ENCODE measurements at places on chromosomes 2 and 18. TPM values are rescaled to one million over a fixed set of nuclear protein-coding genes. Genes with fewer than 3 reads are reported as not detected.

DNA sequence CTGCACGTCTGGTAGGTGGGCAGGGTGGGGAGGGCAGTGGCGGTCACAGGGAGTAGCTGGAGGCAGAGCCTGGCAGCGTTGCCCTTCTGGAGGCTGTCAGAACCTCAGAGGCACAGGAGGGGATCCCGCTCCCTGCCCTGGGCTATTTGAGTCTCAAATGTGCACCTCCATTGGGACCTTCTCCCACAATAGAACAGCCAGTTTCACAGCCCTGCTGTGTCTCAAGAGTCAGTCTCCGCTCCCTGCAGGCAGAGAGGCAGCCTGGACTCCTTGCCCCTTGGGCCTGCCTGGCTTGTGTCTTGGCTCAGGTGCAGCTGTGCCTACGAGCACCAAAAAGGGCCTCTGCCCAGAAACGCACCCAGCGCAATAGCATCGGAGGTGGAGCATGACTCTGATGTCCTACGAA is 57.4 kb downstream of the FAM168B start:
- no peak for DNase-seq

The AQP12B gene
- total RNA-seq: not detected

The RUFY4 gene
- total RNA-seq: 0.42 TPM

GRCh38 chr2:129189617-129190319 is 789.7 kb upstream of the RAB6C start:
- DNase-seq: no peak

DNA sequence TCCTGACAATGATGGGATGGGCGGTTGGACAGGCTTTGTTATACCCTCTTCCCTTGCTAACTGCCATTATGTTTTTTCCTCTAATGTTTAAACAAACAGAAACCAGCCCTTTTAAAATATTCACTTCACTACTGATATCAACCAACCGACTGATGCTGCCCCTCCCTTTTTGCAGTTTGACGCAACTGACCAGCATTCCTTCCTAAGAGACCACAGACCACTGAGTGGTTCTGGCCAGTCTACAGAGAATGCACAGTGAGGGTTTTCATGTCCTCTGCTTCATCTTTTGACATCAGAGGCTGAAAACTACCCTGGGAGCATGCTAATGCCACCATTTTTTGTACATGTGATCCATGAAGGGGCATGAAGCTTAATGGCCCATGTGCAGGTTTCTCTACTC is 85.3 kb downstream of the CYP26B1 start:
- DNase-seq: no peak

DNA sequence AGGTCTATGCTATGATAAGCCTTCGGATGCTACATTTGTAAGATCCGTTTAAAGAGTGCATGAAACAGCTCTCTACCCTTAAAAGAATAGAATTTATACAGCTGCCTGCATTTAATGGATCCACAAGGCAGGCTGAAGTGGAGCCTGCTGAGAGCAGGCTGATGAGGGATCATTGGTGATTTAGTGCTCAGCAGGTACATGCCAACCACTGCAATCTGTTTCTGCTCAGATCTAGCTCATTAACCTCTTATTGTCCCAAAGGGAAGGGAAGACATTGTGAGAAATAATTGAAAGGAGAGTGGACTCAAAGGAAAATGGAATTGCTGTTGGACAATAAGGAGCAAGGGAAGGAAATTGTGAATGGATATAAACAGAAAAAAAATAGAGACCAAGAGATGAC is 822.6 kb downstream of the TRIB2 start:
- no peak for DNase-seq

DNA sequence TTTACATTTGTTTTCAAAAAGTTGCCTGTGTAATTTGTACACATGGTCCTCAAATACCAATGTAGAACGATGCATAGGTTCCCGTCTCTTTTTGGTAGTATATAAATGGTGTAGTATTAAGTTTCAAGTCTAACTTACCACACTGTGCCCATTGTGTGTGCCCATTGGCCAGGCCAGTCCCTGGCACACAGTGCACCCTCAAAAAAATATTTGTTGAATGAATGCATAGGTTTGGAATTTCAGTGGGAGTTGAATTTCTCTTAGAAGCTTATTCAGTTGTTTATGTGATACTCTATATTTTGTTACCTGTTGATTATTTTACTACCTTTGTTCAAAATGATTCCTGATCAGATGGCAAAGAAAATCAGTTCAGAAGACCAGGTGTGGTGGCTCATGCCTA is 30.1 kb downstream of the IDH1 start:
- no peak for DNase-seq

The GALR1 gene
- 0.03 TPM for total RNA-seq

The RESP18 gene
- total RNA-seq: not detected

All from mesenteric fat pad (tissue), 1 donor.